ENCODE measurements at places on chromosomes 5 and 9.

DNA sequence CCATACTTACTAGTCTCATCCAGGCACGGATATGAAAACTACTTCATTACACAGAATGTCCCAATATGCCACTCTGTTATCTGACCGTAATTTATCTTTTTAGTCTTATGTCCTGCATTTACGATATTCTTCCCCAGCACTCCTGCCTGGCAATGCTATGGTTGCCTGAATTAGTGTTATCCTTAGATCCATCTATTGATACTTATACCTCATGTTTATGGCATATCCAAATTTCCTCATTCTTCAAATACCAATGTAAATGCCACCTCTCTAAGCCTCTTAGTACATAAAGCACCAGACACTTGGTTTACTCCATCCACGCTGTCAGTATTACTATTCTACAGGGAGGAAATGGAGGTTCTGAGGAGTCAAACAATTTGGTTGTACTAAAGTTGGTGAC lies 507.8 kb upstream of the NMUR2 start:
- DNase-seq, result no peak

DNA sequence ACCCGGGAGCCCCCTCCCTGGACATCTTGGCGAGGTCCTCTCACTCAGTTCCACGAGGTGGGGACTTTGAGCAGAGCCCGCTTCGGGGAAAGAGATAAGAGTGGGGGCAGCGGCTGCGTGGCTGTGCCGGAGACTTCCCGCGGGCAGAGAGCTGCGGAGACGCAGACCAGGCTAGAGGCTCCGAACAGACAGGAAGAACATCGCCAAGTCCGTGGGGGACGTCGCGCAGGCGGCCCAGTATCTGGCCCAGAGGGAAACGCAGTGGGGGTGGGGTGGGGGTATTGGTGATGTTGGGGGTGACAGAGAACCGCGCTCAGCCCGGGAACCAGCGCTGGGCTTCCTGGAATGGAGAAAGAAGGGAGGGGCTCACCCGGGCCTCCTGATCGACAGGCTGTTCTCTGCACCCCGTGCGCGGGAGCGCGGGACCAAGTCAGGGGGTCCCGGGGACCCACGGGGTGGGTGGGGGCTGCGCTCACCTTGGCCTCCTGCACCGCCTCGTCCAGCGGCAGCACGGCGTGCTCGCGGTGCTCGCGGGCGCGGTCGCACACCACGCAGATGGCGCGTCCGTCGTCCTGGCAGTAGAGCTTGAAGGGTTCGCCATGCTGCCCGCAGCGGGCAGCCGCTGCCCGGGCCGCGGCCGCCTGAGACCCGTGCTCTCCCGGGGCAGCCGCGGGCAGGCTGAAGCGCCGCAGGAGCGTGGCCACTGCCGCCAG lies 727 bp downstream of the TRIM7 start:
- DNase-seq, result peak; percentile 72

DNA sequence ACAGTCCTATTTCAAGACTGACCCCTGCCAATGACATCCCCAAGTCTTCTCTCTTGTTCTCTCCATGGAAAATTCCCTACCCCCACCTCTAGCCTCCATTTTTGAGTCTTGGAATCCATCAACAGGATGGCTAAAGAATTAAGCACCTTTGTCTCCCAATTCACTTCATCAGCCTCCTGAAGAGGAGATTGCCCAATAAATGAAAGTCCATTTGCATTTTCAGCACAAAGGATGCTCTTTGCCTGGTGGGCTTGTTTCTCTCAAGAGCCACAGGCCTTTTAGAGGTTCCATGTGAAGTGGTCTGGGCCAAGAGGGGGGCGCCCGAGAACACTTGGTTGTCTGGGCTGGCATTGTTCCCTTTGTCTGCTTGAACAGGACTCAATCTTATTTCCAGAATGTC lies 12.6 kb downstream of the HSD17B3 start:
- no peak for DNase-seq

DNA sequence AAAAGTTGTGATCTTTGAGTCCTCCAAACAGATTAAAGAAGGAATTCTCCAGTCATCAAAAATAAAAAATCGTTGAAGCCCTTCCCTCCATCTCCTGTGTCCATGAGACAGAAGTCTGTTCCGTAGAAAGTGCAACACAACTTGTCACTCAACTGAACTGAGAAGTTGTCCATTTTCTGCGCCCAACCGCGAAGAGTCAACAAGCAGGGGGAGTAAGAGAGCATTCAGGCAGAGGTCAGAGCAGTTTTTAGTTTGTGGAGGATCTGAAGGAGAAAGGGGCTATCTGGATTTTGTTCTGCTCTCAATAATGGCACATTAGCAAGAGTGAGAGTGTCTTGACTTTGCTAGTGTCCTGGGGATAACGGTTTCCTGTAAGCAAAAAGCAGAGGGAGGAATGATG lies 303.9 kb downstream of the ICE1 start:
- DNase-seq, result no peak

DNA sequence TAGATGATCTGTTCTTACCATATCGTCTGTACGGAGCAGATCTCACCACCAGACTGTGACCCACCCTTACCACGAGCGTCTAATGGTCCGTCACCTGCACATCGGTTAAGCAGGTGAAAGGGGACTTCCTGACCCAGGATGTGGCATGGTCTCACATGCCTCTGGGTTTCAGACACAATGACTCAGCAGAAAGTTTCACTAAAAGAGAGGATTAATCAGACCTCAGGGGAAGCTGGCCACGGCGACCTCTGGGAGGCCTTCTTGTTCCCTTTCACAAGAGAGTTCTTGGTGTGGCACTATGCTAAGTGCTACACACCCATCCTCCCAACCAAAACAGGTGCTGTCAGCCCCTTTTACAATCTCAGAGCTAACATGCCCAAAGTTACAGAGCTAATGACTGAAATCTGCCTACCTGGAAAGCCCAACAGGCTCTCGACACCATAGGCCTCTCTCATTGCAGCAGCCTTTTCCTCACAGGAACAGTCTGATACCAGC lies 41.6 kb downstream of the ADAMTS12 start:
- DNase-seq, result peak; percentile 76

GRCh38 chr5:95620030-95620869 lies at the start of gene GPR150:
Gene GPR150, plus strand, starts transcription at chr5:95620087. Its CDS starts 189 bp downstream, at chr5:95620276.
- DNase-seq, result peak; percentile 81

- no peak for DNase-seq
These were observed 1231.1 kb upstream of the ACO1 start for GRCh38 chr9:31153250-31153840.

DNA sequence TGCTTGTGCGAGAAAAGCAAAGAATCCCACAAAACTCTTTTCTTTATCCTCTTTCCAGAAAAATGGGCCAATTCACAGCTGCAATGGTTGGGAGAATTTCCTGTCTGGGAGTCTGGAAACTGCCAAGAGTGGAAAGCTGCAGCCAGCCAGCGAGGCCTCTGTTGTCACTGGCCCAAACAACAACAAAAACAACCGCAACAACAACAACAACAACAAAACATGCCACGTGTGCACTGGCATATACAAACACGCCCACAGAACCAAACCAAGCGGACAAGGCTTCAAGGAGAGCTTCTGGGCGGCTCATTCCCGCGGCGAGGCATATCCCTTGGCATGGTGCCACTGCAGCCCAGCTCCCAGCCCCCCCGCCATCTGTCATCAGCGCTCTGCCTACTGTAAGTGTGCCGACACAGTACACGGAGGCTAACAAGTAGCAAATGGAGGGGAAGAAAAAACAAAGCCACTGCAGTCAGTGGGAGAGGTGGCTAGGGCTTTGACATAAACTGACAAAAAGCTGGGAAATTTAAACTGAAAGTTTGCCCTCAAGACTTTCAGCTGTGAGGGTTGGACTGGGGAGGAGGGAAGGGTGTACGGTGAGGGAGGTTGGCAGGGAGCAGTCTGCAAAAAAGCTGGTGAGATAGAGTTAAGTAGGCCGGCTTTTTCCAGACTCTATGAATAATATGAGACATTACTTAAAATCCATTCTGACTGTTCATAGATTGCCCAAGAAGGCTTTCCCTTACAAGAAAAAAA lies 165.0 kb upstream of the ZNF462 start:
- peak; percentile 74 for DNase-seq

DNA sequence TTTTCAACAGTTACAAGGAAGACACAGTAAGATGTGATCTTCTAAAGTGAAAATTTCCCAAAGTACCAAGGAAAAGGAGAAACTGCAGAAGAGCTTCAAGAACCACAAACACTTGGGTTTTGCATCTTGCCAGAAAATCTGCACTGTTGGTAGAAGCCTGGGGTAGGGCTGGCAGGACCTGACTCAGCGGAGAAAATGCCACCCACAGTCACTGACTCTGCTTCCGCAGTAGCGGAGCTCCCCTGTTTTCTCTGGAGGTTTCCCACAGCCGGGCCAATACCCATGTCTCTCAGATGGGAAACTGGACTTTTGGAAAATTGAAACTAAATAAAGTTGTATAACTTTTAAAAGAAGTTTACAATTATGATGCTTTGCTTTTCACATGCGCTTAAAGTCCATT lies 104.2 kb downstream of the MEF2C start:
- no peak for DNase-seq

All from foreskin fibroblast (primary cell).